Right hindlimb (tissue), 1 donor: ENCODE measurements at places on chromosomes 12 and 14.

GRCh38 chr12:117760990-117761389 lies 207.8 kb downstream of the KSR2 start:
- no peak for DNase-seq

- no peak for DNase-seq
Measured at GRCh38 chr12:111628505-111629260, 29.6 kb upstream of the ATXN2 start.

- DNase-seq = no peak
Measured at GRCh38 chr14:104866451-104867370, 1.6 kb downstream of the CEP170B start.

DNA sequence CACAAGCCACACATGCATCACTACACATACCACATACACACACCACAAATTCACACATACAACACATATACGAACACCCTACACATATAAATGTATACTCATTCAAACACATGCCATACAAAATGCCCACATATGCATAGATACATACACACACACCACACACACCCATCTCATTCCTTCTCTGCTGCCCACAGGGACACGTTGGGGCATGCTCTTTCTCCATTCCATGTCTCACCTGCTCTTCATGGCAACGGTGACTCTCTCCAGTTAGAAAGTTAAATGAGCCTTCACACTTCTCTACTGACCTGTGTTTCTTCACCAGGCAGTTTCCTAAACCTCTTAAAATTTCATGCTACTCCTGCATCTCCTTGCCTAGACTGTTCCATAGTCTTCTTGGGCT lies 1194.8 kb downstream of the BCL11B start:
- no peak for DNase-seq

DNA sequence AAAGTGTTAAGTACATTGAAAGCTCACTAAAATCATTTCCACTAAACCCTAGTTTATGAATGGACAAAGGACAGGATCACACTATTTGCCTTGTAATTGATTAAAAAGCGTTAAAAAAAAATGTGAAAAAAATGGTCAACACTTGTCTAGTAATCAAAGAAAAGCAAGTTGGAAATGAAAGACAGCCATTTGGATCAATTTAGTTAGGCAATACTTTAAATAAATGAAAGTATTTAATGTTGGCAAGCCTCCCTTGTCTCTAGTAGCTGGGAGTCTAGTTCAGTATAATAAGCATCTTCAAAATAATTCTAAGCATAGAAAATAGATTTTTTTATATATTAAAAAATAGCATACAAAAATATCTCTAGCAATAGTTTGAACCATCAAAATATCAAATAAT lies 14.2 kb upstream of the CNIH1 start:
- DNase-seq = no peak

- no peak for DNase-seq
Measured at GRCh38 chr14:89139404-89140247, 277.4 kb downstream of the FOXN3 start.

- DNase-seq = no peak
Measured at GRCh38 chr12:33184161-33184560, 255.5 kb downstream of the SYT10 start.

GRCh38 chr14:102497998-102498677 lies 11.4 kb downstream of the ANKRD9 start:
- DNase-seq = no peak

DNA sequence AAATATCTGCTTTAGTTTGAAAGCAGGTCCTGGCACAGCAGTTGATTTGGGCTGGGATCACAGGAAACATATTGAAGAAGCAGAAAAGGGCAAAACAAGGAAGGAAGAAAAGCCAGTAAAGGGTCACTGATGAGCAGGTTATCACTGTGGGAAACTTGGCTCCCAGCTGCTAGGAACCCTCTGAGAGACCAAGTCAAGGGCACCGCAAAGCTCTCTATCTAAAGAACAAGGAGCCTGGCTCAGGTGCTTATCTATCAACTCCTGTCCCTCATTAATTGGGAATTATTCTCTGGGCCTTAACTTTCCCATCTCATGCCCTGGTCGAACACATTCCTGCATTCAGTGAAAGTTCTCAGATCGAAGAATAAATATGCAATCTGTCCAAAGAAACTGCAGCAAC lies 450.9 kb upstream of the RPL10L start:
- no peak for DNase-seq

DNA sequence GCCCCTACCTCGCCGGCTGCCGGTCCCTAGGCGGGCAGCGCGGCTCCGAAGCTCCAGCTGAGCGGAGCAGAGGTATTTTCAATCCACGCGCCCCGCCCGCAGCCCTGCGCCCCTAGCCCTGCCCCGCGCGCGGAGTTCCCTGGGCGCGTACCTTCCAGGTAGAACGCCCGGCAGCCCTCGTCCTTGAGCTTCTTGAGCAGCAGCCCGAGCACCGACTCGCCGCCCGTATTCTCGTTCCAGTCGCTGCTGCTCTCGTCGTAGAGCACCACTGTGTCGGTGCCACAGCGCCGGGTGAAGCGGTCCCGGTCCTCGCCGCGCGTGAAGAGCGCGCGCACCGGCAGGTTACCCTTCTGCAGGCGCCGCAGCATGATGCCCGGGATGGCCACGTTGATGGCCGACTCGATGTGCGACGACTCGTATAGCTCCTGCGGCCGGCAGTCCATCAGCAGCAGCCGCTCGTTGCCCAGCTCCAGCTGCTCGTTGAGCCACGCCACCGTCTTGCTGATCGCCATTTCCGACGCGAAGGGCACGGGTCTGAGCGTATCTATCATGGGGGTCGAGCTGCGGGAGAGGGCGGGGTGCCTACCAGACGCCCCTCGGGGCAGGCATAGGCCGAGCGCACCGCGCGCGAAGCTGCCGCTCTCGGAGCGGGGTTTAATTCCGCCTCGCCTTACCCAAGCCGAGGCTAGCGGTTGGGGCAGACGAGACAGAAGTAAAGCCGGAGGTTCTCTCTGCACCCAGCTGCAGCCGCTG lies 636 bp downstream of the DUSP6 start:
- peak; percentile 67 for DNase-seq

DNA sequence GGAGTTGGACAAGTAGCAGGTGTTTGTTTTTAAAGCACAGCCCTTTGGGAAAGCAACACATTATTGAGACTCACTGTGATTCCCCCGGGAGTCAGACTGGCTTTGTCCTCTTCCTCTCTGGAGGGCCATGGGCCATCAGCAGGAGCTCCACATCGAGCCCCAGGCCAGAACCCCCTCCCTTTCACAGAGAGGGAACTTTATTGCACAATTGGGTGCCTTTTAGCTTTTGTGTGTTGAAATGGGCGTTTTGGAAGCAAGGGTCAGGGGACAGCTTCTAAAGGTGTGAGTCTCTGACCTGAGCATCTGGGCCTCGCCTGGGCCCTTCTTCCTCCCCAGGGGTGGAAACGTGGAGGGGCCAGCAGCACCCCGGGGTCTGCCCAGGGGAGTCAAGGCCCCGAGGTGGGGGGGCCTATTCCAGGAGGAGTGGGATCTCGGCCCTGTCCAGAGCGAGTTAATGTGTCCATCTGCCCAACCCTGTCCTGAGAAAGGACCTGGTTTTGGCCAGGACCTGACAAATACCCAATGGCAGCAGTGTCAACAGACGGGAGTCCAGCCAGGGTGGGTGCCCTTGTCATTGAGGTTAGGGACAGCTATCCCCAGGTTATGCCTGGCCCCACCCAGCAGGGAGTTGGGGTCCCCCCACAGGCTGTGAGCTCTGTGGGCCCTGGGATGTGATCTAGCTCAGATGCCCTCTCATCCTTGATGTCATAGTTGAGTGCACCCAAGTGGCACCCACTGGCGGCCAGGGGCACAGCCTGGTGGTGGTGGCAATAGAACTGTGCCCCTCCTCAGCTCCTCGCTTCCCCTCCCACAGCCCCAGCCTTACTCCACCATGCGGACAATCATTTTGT lies 37.1 kb downstream of the SLC8B1 start:
- no peak for DNase-seq

DNA sequence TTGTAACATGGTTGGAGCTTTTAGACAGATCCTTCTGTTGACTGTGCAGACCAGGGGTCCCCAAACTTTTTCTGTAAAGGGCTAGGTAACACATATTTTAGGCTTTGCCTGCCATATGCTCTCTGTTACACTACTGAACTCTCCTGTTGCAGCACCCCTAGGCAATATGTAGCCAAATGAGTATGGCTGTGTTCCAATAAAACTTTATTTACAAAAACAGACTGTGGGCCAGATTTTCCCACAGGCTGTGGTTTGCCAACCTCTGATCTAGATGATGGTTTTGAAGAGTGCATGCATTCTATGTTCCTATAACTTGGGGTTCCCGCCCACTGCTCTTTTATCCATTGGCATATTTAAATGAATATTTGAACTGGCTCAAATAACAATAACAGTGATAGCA lies 180.3 kb upstream of the VASH1 start:
- DNase-seq = no peak

DNA sequence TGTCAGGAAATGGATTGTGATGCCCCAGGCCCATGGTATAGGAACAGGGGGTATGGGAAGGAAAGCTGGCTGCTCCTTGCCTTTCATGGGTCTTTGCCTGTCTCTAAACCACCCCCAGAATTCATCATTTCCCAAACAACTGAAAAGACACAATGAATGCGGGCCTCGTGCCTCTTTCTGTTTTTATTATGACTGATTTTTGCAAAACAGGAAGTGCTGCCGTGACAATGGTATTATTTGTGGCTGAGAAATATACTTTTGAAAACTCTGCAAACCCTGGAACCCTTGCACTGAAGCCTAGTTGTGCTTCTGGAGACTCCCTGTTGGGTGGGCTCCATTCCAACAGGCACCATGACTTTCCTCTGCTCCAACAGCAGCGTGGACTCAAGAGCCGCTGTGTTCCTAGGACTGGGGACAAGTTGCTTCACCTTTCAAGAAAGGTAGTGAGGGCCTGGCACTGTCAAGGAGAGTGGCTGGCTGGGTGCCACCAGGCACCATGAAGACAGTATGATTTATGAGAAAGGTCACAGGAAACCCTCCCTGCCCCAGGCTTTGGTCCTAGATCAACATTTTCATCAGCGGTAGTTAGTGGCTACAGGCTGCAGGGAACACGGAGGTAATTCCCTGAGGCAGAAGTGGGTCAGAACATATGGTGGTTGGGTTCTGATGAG lies 4.8 kb upstream of the DGLUCY start:
- no peak for DNase-seq

DNA sequence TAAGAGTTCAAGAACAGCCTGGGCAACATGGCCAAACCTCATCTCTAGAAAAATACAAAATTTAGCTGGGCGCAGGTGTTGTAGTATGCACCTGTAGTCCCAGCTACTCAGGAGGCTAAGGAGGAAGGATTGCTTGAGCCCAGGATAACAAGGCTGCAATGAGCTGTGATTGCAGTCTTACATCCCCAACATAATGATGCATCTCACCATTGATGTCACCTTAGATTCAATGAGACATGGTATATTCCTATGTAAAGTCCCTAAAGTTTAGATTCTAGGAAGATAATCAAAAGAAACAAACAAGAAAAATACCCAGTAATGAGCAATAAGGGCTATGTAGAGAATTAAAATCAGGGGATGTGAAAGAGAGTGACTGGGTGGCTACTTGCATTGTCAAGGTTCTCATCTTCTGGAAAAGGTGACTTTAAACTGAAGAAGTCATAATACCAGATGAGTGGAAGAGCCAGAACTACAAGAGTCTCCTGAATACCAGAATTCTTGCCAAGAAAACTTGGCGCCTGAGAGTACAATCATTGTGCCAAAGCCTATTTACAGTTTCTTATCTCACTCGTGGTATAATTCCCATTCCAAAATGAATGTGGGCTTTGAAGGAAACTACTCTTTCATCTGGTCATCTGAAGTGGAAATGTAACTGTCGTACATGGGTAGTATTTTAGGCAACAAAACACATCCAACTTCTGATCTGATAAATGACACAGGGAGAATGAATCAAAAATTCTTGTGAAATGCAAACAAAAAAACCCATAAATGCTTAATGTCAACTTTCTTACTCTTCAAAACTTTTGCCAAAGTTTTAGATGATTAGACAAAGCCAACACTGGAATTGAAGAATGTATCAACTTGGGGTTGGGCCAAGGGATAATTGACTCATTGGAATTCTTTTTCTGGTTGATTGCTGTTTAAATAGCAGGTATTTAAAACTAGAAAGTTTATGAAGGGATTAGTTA lies 81.1 kb upstream of the ST8SIA1 start:
- no peak for DNase-seq

- DNase-seq = no peak
Measured at GRCh38 chr12:101256266-101256665, 23.6 kb upstream of the UTP20 start.

DNA sequence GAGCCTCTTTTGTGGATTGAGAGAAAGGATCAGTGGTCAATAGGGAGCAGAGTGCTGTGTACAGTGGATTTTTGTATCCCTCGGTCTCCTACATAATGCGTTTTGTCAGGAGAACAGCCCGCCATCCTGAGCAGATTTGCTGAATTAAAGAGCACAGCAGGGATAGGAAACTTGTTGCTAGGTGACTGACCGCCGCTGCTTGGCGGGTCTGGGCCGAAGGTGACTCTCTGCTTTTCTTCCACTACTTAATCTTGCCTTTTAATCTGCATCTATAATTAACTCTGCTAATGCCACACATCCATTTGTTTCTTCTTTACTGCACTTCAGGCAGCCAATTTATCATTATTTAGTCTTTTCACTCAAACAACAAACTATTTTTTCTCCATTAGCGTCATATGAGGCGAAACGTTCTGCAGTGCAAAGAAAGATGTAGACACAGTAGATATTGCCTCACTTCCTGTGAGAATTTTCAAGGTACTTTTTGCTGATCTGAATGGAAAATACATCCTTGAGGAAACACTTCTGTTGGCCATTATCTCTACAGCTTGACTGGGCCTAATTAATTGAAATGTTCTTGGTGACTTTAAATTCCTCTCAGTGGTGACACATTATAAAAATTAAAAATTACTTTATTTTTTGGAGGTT lies 108.0 kb downstream of the PPM1A start:
- peak; percentile 26 for DNase-seq

GRCh38 chr12:65152596-65152995 lies 16.8 kb upstream of the LEMD3 start:
- no peak for DNase-seq

GRCh38 chr12:15584366-15585041 lies 204.7 kb downstream of the EPS8 start:
- DNase-seq = no peak

DNA sequence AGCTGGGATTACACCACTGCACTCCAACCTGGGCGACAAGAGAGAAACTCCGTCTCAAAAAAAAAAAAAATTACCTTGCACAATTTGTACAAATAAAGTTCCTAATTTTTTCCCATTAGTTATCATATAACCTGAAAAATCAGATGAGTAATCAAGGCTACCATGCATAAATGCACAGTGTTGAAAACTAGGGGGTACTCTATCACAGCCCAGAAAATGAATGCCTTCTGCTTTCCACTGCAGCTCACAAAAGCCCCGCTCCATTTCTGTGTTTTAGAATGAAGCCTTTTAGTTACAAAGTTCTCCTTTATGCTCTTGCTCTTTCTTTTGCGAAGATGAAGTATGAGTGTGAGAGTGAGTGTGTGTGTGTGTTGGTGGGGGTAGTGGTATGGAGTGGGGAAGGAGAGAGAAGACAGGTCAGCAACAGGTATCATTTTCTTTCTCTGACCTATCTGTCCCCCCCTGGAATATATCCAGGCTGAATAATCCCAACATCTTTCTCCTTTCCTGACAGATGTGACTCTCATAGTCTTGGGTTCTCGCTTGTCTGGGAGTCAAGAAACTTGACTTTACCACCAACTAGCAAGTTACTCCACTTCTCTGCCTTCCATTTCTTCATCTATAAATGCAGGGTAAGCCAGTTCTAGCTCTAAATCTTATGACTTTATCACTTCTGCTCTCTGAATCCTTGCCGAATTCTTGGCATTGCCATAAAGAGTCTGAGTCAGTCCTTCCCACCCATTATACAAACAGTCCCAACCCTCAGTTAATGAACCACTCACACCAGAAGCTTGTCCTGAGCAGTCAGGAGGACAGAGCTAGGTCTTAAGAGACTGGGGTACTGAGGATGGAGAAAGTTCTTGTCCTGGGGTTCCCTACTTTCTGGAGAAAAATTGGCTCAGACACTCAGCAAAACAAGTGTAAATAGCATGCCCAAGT lies 16.1 kb downstream of the BIN2 start:
- no peak for DNase-seq
